ENCODE measurements at places on chromosomes 2 and 18.

DNA sequence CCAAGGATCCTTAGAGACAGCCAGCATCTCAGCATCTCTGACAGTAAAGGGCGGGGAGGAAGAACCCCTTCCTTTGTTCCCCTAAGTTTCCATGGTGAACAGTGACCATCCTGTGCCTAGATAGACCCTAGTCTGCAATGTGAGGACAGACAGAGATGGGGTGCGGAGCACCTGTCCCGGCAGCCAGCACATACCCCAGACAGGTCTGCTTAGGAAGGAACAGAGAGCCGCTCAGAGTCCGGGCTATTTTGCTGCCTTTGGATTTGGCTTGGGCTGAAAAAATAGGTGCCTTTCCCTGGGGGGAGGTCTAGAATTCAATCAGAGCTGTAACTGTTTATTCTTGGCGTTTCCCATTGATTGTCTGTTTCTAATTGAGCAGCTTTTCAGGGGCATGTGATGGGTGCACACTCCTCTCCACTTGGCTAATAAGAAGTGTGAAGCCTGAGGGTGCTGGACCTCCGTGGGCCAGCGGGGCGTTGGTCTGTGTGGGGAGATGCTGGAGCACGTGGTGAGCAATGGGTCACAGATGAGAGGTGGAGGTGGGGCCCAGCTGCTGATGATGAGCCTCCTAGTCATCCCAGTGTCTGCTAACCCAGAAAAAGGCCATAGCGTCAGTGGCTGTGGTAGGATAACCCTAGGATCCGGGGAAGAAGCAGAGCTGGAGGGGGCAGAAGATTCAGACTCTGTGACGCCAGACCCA lies 236.8 kb downstream of the SEPTIN10 start:
- no peak for DNase-seq

GRCh38 chr2:69305166-69305565 lies 81.9 kb downstream of the GFPT1 start:
- DNase-seq = no peak

- DNase-seq = no peak
Observed at GRCh38 chr2:23410596-23410995, 25.6 kb downstream of the KLHL29 start.

DNA sequence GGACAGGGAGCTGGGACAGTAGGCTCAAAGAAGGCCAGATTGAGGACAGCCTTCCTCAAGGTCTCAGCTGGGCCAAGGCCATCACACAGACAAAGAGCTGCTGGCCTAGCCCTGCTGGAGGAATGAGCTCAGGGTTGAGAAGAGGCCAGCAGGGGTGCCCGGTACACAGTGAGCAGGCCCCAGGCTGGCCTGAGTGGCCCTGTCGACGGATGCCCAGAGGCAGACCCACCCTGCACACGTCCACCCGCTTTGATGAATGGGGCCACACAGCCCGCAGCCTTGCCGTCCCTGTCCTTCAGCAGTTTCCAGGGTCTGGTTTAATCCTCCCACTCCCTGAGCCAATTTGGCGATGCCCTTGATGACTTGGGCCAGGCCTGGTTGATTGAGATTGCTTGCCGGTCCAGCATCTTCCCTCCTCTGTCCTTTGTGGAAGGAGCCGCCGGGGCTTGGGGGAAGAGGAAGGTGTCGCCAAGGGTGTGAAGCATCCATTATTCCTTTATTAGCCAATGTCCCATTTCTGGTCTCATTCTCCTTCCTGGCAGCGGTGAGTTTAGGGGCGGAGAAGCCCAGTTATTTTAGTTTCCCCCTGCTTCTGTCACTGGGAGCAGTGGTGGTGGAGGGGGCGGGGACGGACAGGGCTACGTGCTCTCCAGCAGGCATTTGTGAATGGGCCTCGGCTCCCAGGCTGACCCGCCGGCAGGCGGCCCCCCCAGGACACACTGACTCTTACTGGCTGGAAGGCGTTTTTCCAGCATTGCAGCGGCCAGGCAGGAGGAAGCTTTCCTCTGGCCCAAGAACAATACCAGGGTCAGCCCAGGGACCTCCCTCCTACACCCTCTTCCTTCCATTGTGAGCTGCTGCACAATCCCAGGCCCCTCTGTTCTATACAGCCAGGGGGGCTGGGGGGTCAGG lies 141.8 kb downstream of the CTIF start:
- DNase-seq = no peak

DNA sequence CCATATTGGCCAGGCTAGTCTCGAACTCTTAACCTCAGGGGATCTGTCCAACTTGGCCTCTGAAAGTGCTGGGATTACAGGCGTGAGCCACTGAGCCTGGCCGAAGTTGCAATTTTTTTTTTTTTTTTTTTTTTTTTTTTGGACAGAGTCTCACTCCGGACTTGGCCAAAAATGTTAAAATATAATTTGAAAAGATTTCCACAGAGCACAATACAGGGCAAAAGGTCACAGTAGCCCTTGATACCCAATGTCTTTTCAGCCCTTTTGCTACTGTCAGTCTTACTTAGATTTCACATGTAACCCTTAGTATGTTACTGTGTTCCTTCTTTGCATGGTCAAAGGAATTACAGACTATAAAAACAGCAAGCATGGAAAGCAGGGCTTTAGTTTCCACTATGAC lies 42.6 kb upstream of the MAPRE2 start:
- DNase-seq = no peak

DNA sequence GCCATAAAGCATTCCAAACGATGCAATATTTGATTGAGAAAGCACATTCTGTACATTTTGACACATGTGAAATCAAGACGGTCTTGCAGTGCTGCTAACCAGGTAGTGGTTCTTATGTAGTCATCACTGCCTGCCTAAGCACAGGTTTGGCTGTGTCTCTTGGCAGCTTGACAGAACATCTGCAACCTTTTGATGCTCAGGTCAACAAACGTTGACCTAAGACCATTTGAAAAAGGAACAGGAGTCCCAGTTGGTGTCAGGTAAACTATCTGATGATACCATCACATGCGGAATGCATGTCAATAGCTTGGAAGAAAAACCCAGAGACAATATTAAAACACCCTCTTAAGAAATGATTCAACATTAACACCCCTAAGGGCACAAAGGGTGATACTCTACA lies 80.7 kb downstream of the L3MBTL4 start:
- DNase-seq = no peak

DNA sequence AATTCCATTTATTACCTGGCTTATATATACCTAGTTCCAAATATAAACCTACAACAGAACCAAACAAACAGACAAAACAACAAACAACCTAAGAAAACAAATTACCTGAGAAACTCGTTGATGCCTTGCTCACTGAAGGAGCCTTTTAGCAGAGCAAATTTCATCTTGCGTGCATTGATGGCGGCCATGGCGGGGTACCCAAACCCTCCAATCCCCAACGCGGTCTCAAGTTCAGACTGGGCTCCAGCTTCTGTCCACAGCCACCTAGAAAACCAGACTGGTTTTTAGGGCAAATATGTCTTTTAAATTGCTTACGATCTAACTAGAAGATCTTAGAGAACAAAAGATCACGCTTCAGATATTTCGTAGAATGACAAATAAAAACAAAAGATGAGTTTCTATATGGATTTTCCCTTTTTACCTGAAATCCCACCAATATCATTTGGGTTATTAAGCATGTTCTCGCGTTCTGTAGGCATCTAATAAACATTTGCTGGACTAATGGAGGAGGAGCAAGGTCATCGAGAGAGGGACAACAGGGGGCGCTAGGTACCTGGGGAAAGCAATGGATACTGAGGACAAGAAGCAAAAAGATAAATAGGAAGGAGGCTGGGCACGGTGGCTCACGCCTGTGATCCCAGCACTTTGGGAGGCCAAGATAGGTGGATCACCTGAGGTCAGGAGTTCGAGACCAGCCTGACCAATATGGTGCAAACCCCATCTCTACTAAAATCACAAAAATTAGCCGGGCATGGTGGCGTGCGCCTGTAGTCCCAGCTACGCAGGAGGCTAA lies 25.2 kb downstream of the PDIA6 start:
- no peak for DNase-seq

- no peak for DNase-seq
Observed at GRCh38 chr2:20737505-20737904, 70.6 kb downstream of the GDF7 start.

GRCh38 chr2:218517434-218518206 lies 50.5 kb downstream of the USP37 start:
- DNase-seq = no peak

Measured in Panc1 (cell line).